Activated T-helper 2 cell treated with anti-CD3 and anti-CD28 coated beads, Interferon-gamma antibody, Interleukin-2, Interleukin-4, amounts not matched to agents 10 μg/mL and 5 μg/mL and 100 μg/mL, durations not matched to agents 14 hours and 24 hours and 36 hours (primary cell): ENCODE measurements at places on chromosomes 5 and 9. TPM values are rescaled to one million over a fixed set of nuclear protein-coding genes. Genes with fewer than 3 reads are reported as not detected.

- H3K27me3 ChIP-seq, result no peaks in the 10 kb centered on the region
- H3K4me3 ChIP-seq, result no peak overlapping the region
- H3K27ac ChIP-seq, result no peak overlapping the region
Measured at GRCh38 chr9:120436983-120437475, 142.9 kb downstream of the CDK5RAP2 start.

- H3K27me3 ChIP-seq, result no peaks in the 10 kb centered on the region
- peaks cover 31% of the 10 kb centered on the region for H3K36me3 ChIP-seq
- peaks cover 19% of the 10 kb centered on the region for H3K4me1 ChIP-seq
- H3K27ac ChIP-seq, result peak overlapping the region; percentile 83
Measured at GRCh38 chr9:111663301-111663823, 2.0 kb downstream of the GNG10 start.

GRCh38 chr5:54832858-54833257 lies 152.5 kb downstream of the ESM1 start:
- DNase-seq, result no peak
- H3K36me3 ChIP-seq, result no peaks in the 10 kb centered on the region
- no peak overlapping the region for H3K27ac ChIP-seq

NDUFA8 gene
- 45.4 and 48.7 TPM in 2 replicates for total RNA-seq

DNA sequence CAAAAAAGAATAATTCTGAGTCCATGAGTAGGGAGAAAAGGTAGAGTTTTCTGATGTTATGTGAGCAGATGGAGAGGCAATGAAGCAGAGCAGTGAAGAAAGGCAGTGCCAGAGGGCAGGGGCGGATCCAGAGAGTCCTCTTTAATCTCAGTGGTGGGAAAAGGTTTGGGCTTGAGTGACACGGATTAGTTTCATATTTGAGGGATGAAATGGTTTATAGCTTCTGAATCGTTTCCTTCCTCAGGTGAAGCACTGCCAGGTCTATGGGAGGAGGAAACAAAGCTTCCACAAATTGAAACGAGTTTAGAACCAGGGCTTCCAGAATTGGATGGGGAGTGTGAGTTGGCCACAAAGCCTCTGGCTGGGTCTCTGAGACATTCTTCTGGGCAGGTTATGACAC lies 517.0 kb upstream of the PAPPA start:
- H3K4me3 ChIP-seq, result no peak overlapping the region
- no peaks in the 10 kb centered on the region for H3K36me3 ChIP-seq
- no peak for DNase-seq
- H3K27ac ChIP-seq, result no peak overlapping the region

SLC2A8 gene
- 9.8 and 10.7 TPM in 2 replicates for total RNA-seq

GRCh38 chr5:1658665-1659064 lies 134.9 kb upstream of the LPCAT1 start:
- H3K4me1 ChIP-seq, result no peaks in the 10 kb centered on the region
- no peak overlapping the region for H3K4me3 ChIP-seq
- H3K36me3 ChIP-seq, result no peaks in the 10 kb centered on the region
- no peak for DNase-seq

C9orf50 gene
- not detected in 2 replicates for total RNA-seq

MROH2B gene
- total RNA-seq, result not detected in 2 replicates

GRCh38 chr5:144086295-144086694 lies 84.2 kb downstream of the YIPF5 start:
- no peak for DNase-seq
- H3K36me3 ChIP-seq, result no peaks in the 10 kb centered on the region
- no peaks in the 10 kb centered on the region for H3K27me3 ChIP-seq
- H3K27ac ChIP-seq, result no peak overlapping the region
- no peak overlapping the region for H3K4me3 ChIP-seq

DNA sequence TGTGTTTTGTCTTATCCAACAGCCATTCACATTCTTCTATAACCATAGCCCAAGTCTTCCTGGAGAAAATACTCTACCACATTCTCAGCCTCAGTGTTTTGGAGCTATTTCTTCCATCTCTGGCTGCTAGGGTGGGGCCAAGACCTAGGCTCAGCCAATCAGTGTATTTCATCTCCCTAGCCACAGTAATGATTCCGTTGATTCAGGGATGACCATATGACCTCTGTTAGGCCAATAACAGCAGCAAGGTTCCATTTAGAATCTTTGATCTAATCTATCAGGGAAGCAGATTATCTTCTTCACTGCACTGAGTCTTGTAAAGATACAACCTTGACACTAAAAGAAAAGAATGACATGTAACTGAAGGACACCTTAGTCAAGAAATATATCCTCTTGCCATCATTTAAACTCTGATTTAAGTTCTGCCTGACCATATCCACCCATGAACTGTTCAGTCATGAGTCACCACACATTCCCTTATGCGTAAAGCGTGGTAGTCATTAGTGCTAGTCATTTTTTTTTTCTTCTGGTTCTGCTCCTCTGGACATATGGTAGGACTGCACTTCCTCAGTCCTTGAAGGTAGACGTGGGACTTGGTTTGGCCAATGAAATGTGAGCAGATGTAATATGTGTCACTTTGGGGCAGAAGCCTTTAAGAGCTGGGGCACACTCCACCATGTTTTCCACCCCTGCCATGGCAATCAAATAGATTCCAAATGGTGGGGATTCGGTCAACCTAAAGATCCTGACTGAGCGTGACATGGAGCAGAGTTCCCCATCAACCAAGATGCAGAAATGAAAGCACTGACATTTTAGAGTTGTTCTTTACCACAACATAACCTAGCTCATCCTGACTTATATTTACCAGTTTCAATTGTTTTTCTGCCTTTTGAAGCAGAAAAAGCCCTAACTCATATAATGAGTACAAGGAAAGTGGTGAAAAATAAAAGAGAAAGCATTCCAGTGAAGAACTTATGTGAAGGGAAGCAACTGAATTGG lies 12.7 kb upstream of the PRELID2 start:
- H3K4me3 ChIP-seq, result no peak overlapping the region
- H3K27me3 ChIP-seq, result peaks cover 15% of the 10 kb centered on the region
- no peak for DNase-seq
- no peak overlapping the region for H3K27ac ChIP-seq
- H3K36me3 ChIP-seq, result no peaks in the 10 kb centered on the region
- H3K4me1 ChIP-seq, result no peaks in the 10 kb centered on the region

GRCh38 chr5:54541823-54542783 lies 24.5 kb downstream of the SNX18 start:
- H3K4me3 ChIP-seq, result no peak overlapping the region
- no peaks in the 10 kb centered on the region for H3K27me3 ChIP-seq
- no peak for DNase-seq
- H3K4me1 ChIP-seq, result peaks cover 7% of the 10 kb centered on the region
- H3K36me3 ChIP-seq, result peaks cover 21% of the 10 kb centered on the region
- H3K27ac ChIP-seq, result no peak overlapping the region

GRCh38 chr9:126794441-126794840 lies 10.4 kb upstream of the ZBTB43 start:
- H3K27me3 ChIP-seq, result peaks cover 24% of the 10 kb centered on the region
- no peaks in the 10 kb centered on the region for H3K36me3 ChIP-seq
- no peak overlapping the region for H3K27ac ChIP-seq

TLX3 gene
- total RNA-seq, result not detected in 2 replicates

DNA sequence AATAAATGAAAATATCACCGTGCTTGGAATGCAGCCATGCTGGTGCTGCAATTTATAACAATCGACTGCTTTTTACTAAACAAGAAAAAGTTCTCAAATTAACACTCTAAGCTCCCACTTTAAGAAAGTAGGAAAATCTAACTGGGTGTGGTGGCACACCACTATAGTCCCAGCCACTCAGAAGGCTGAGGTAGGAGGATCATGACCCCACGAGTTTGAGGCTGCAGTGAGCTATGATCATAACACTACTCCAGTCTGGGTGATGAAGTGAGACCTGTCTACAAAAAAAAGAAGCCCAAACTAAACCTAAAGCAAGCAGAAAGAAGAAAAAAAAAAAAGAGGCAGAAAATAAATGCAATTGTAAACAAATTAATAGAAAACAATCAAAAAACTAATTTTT lies 10.5 kb downstream of the CCNG1 start:
- no peak overlapping the region for H3K4me3 ChIP-seq
- no peak for DNase-seq
- H3K27ac ChIP-seq, result no peak overlapping the region
- H3K36me3 ChIP-seq, result peaks cover 79% of the 10 kb centered on the region
- no peaks in the 10 kb centered on the region for H3K27me3 ChIP-seq
- H3K4me1 ChIP-seq, result peaks cover 13% of the 10 kb centered on the region

KCNIP1 gene
- total RNA-seq, result not detected in 2 replicates

- no peaks in the 10 kb centered on the region for H3K36me3 ChIP-seq
- no peaks in the 10 kb centered on the region for H3K4me1 ChIP-seq
- no peak overlapping the region for H3K27ac ChIP-seq
- DNase-seq, result peak; percentile 9
- H3K27me3 ChIP-seq, result no peaks in the 10 kb centered on the region
- H3K4me3 ChIP-seq, result no peak overlapping the region
Measured at GRCh38 chr9:17810728-17811571, 232.1 kb downstream of the SH3GL2 start.

DNA sequence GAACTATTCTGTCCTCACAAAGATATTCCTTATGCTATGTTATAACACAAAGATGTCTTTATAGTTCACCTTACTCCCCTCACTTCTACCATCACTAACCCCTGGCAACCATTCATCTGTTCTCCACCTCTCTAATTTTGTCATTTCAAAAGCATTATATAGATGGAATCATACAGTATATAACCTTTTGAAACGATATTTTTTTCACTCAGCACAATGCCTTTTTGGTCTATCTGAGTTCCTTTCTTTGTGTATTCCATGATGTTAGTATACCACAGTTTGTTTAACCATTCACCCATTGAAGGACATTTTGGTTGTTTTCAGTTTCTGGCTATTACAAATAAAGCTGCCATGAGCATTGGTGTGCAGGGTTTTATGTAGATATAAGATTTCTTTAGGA lies 35.8 kb upstream of the STOM start:
- H3K4me1 ChIP-seq, result no peaks in the 10 kb centered on the region
- no peak overlapping the region for H3K4me3 ChIP-seq
- no peaks in the 10 kb centered on the region for H3K36me3 ChIP-seq
- no peak overlapping the region for H3K27ac ChIP-seq
- DNase-seq, result no peak

CTXN3 gene
- not detected in 2 replicates for total RNA-seq

DNA sequence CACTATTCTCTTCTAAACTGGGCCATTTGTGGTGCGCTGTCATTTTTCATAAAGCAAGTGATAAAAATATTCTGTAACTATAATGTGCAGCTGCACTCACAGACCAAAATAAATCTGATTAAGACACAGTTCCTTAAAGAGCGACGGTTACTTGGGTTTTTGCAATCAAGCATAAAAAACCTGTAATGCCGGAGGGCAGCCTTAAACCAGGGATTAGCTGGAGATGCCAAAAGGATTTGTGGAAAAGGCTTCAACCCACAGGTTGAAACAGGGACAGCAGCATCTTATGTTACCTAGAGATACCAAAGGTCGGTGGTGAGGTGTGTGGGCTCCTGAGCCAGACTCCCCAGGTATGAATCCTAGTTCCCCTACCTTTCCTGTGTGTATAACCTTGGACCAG lies 49.3 kb downstream of the CTNND2 start:
- DNase-seq, result no peak
- no peaks in the 10 kb centered on the region for H3K4me1 ChIP-seq
- no peaks in the 10 kb centered on the region for H3K36me3 ChIP-seq
- H3K27me3 ChIP-seq, result no peaks in the 10 kb centered on the region

GRCh38 chr5:133032852-133033742 lies 6.7 kb upstream of the ZCCHC10 start:
- H3K4me3 ChIP-seq, result no peak overlapping the region
- H3K4me1 ChIP-seq, result peaks cover 8% of the 10 kb centered on the region
- H3K36me3 ChIP-seq, result no peaks in the 10 kb centered on the region
- peaks cover 3% of the 10 kb centered on the region for H3K27me3 ChIP-seq
- no peak for DNase-seq

PHF24 gene
- 0.11 TPM in 1 of 2 replicates, not detected in the other for total RNA-seq

DNA sequence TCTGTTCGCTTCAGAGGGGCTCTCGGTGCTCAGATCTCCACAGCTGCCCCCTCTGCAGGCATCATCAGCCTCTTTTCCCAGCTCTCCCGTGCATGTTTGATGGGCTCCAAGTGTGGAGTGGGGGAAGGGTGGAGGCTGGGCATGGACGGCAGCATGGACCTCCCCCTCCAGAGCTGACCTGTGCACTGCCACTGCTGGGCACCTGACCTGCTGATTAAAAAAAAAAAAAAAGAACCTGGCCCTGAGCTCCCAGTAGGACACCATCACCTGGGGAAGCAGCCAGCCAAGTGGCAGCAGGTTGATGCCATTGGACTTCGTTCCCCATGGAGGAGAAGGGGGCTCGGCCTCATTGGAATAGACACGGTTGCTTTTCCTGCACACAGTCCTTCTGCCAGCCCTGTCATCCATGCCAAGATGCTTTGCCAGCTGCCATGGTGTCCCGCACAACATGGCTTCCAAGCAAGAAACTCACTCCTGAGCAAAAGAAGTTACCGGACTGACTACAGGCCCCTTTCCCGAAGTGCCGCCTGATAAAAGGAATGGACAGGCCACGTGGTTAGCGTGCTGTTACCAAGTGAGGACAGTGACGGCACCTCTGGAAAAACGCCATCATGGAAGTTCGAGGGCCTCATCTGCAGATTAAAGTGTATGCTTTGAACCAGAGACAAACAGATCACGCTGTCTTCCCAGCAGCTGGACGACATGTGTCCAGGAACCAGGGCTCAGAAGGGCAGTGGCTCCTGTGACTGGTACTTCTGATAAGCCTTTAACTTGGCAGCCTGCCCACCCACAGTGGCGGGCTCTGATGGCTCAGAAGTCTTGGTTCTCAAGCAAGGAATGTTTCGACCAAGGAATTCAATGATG lies 14.7 kb upstream of the BRD3OS start:
- H3K4me3 ChIP-seq, result no peak overlapping the region
- DNase-seq, result no peak
- no peak overlapping the region for H3K27ac ChIP-seq
- no peaks in the 10 kb centered on the region for H3K27me3 ChIP-seq

- H3K36me3 ChIP-seq, result no peaks in the 10 kb centered on the region
- H3K4me3 ChIP-seq, result no peak overlapping the region
- no peak for DNase-seq
Measured at GRCh38 chr5:62043289-62044280, 262.4 kb upstream of the KIF2A start.

- H3K27ac ChIP-seq, result no peak overlapping the region
- H3K36me3 ChIP-seq, result no peaks in the 10 kb centered on the region
- H3K4me1 ChIP-seq, result no peaks in the 10 kb centered on the region
- no peak for DNase-seq
- H3K27me3 ChIP-seq, result no peaks in the 10 kb centered on the region
- no peak overlapping the region for H3K4me3 ChIP-seq
Measured at GRCh38 chr5:43854697-43855292, 251.8 kb downstream of the NNT start.

HSDL2 gene
- 20.4 and 21.8 TPM in 2 replicates for total RNA-seq

CD180 gene
- total RNA-seq, result 0.02 TPM in 2 replicates

GRCh38 chr5:18043344-18043743 lies 409.1 kb downstream of the TAF11L14 start:
- no peak for DNase-seq
- H3K4me1 ChIP-seq, result no peaks in the 10 kb centered on the region
- H3K36me3 ChIP-seq, result no peaks in the 10 kb centered on the region
- H3K27ac ChIP-seq, result no peak overlapping the region
